ENCODE measurements at places on chromosomes 5 and 9.

DNA sequence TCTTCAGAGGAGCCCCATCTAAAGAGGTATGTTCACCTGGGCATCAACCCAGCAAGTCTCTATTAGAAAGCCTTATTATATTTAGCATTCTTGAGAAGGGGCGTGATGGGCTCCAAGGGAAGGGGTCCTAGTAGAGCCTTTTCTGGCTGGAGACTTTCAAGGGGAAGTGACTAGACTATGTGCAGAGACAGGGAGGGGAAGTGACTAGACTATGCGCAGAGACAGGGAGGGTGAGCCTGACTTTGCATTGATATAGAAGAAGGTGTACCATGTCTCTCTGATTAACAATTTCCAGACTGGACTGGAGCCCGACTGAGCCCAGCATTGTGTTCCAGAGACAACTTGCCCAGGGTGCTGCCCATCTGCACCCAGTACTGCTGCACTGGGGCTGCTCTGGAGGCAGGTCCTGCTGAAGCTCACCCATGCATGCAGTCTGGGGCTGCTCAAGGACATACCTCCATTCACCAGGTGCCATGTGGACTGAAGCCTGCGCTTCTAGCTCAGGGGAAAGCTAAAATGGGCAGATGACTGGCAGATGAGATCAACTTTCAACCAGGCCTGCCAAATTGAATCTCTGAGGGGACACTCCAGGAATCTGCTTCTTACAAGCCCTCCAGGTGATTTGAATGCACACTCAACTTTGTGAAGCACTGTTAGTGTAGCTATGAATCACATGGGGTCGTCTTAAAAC, 83.0 kb upstream of the GNA14 start:
- no peak for DNase-seq

GRCh38 chr9:9996259-9996658, 616.5 kb downstream of the PTPRD start:
- DNase-seq, result no peak

- DNase-seq, result peak; percentile 95
These were observed 65.5 kb upstream of the ABCA1 start for GRCh38 chr9:104993291-104993963.

- no peak for DNase-seq
These were observed 1.3 kb upstream of the TBC1D2 start for GRCh38 chr9:98256756-98257155.

- DNase-seq, result no peak
These were observed 1.1 kb downstream of the FKBP15 start for GRCh38 chr9:113219969-113220368.

DNA sequence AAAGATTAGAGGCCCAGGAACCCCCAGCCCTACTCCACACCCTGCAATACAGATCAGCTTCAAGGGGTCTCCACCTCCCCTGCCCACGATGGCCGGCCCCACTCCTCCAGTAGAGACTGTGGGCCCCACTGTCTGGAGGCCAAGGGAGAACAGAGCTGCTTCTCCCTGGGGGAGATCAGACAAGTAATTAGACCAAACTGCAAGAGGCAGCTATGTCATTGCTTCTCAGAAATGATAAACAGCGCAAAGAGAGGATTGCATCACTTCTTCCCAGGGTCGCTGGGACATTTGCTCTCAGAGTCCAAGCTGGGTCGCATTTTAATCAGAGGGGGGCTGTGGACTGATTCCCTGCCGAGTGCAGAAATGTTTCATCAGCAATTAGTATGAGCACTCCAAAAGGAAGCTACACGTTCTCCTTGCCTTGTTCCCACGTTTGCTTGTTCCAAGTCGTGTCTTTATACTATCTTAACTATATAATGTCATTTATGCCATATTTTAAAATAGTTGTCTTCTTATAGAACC, 59.9 kb downstream of the ROPN1L start:
- DNase-seq, result peak; percentile 24

DNA sequence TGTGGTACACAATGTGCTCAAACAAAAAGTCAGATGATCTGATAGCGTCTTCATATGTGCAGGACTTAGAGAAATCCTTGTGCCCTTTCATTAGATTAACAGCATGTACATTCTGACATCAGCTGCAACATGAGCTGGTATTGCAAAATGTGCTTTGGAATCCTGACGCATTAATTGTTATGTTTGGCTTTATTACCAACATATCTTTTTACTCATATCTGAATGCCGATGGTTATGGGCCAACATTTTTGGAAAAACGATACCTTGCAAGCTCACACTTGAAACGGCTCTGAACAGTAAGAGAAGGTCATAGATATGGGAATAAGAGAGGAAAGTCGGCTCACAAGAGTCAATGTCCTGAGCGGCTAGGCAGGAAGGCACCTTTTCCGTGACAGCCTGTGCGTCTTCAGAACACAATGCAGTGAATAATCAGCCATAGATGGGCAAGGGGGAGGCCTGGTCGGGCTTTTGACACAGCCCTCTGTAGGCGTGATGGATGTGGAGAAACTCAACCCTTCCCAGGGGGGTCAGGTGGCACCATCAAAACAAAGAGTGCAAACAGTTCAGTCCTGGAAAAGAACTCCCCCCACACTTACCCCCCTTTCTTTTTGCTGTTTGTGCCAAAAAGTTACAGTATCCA, 36.4 kb upstream of the GAS1 start:
- peak; percentile 99 for DNase-seq

GRCh38 chr5:98425640-98426039, 347.8 kb upstream of the RGMB start:
- DNase-seq, result no peak

DNA sequence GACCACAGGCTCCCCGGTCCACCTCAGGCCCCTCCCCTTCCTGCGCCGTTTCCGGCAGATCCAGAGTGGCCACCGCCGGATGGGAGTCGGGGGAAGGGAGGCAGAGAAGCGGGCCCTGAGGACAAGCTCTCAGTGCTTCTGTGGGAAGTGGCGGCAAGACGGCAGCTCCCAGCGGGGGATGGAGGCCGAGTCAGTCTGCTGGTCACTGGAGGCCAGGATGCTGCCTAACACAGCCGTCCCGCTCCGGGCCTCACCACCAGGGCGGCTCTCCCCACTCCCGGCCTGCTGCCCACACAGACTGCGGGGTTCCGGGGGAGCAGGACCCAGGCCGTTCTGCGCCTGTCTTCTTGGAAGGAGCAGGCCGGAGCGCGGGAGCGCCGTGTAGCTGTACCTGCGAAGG, 31.4 kb downstream of the FXN start:
- no peak for DNase-seq

DNA sequence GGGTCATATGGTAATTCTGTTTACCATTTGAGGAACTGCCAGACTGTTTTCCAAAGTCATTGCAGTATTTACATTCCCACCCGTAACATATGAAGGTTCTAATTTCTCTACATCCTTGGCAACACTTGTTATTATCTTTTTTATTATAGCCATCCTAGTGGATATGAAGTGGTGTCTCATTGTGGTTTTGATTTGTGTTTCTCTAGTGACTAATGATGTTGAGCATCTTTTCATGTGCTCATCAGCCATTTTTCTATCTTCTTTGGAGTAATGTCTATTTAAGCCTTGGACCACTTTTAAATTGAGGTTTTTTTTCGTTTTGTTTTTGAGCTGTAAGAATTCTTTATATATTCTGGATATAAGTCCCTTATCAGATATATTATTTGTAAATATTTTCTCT, 132.8 kb upstream of the RUSC2 start:
- DNase-seq, result no peak

GRCh38 chr9:127133739-127134167, 11.3 kb upstream of the ANGPTL2 start:
- peak; percentile 62 for DNase-seq

DNA sequence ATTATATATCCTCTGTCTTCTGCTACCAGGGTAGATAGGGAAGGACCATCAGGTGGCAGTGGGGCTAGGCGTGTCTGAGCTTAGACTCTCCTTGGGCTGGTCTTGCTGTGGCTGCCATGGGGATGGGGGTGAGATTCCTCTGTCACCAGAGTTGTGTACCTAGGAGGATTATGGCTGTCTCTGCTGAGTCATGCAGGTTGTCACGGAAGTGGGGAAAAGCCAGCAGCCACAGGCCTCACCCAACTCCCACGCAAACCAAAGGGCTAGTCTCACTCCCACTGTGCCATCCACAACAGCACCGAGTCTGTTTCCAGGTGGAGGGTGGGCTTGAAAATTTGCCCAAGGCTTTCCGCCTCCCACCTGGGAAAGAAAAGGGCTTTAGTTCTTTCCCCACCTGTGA, 476.1 kb downstream of the CYLC2 start:
- DNase-seq, result no peak

DNA sequence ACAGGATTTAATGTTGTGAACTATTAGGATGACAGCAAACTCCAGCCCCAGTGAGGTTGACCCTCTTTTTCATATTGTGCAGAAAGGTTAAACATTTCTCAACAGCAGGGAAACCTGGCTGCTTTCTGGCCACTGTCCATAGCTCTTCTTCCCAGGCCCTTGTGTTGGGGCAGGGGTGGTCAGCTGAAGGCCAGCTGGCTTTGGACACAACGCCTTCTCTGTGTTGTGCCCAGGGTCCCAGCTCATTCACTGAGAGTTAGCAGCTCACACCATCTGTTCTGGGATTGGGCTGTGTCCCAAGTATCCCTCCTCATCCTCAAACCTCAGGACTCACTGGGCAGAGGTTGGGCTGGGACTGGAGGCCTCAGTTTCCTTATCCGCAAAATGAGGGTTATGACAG, 1.3 kb downstream of the FGD3 start:
- DNase-seq, result no peak

DNA sequence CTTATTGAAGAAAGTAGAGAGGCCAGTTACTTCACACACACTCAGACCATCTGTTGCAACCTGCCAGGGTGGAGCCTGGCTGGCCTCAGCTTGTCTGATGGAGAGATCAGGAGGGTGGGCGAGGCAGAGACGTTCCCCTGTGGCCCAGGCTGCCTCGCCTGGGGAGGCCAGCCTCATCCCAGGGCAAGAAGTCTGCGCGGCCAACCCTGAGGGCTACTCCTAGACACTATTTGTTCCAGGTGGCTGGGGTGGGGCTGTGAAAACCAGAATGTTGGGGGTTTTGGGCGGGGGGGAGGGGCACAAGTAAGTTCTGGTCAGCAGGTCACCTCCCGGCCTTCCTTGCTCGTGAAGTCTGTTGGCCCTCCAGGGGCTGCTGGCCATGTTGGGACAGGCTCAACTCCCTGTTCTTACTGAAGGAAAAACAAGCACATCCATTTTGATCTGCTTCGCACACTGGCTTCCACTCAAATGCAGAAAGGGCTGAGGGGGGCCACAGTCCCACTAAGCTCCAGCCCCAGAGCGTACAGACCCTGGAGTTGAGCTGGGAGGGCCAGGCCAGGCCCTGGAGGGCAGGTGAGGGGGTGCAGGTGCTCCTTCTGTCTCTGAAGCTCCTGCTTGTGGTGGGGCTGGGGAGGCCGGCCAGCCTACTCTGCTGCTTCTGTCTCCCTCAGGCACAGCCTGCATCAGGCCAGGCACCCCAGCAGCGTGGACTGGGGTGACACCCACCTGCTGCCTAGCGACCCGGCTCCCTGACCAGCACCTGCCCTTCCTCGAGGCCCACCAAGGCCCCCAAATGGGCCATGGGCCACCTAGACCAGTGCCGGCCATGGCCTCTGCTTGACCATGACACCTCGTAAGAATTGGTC, 46.6 kb downstream of the SECISBP2 start:
- no peak for DNase-seq

DNA sequence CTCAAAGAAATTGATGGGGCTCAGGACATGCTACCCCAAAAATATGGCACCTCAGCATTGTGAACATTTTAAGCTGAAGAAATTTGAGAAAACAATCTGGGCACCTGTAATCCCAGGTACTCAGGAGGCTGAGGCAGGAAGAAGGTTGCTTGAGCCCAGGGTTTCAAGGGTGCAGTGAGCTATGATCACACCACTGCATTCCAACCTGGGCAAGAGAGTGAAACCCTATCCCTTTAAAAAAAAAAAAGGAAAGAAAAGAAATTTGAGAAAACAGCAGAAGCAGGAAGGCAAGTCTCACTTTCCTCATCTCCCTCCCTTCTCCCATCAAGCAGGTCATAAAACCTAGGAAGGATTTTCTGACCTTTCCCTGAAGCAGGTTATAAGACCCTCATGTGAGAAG, 23.6 kb downstream of the TPD52L3 start:
- no peak for DNase-seq

Data from fibroblast of pulmonary artery (primary cell).